ENCODE measurements at places on chromosomes 2 and 18.

DNA sequence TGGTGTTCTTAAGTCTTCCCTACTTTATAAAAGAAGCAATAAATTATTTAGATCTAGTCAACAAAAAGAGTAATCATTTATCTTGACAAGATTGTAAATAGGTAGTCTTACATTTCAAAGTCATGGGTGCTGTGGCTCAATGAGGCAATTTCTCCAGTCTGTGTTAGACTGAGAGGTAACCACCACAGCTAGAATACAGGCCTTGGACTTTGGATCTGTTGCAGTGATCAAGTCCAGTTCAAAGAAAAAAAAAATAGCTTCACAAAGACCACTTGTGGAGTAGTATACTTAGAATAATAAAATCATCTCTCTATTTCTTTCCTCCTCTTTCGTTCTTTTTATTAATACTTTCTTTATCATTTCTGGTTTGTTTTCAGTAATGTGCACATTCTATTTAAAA is 93.1 kb upstream of the FSIP2 start:
- no peak for DNase-seq

- no peak for DNase-seq
Observed at GRCh38 chr18:23151414-23152099, 16.3 kb downstream of the CABLES1 start.

DNA sequence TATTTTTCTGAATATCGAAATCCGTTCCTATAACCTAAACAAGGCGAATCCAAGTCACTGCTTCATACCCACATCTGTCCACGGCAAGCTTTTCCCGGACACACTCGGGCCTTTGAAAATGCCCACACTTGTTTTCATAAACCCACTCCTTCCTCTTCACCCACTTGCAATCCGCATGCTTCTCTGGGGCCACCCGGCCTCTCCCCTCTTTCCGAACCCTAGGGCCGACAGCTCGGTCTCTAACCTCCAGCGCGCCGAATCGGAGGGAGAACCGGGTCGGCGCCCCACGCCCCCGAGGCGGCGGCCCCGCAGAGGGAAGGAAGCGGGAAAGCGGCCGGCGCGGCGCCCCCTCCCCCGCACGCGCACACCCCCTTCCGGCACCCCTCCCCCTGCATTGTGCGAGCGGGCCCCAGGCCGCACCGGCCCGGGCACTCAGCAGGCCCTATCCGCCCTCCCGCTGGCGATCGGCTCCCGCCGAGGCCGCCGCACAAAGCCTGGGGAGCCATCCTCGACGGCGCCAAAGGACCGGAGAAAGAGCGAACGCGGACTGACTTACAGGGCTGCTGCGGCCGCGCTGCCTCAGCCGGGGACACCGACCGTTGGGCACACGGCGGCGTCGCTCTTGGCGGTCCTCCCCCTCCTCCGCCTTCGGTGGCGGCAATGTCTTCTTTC is 467 bp downstream of the PUM2 start:
- peak; percentile 65 for DNase-seq

DNA sequence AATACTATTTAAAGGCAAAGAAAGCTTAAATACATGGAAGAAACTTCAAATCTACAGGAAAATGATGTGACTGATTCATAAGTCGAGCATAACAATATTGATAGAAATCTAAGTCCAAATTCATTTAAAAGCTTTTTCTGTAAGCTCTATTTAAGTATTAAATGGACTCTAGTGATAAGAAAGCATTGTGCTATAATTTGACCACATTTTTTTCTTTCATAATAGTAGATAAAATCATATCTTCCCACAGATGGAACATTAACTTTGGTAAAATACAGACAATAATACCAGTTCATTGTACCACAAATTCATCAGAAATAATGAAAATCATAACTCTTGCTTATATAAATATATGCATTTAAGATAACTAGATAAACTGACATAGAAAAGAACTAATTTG is 366.5 kb downstream of the GALNT13 start:
- no peak for DNase-seq

GRCh38 chr2:151796774-151797173 is 31.4 kb downstream of the ARL5A start:
- no peak for DNase-seq

- DNase-seq = no peak
Observed at GRCh38 chr2:79191816-79192215, 32.3 kb upstream of the REG3A start.

DNA sequence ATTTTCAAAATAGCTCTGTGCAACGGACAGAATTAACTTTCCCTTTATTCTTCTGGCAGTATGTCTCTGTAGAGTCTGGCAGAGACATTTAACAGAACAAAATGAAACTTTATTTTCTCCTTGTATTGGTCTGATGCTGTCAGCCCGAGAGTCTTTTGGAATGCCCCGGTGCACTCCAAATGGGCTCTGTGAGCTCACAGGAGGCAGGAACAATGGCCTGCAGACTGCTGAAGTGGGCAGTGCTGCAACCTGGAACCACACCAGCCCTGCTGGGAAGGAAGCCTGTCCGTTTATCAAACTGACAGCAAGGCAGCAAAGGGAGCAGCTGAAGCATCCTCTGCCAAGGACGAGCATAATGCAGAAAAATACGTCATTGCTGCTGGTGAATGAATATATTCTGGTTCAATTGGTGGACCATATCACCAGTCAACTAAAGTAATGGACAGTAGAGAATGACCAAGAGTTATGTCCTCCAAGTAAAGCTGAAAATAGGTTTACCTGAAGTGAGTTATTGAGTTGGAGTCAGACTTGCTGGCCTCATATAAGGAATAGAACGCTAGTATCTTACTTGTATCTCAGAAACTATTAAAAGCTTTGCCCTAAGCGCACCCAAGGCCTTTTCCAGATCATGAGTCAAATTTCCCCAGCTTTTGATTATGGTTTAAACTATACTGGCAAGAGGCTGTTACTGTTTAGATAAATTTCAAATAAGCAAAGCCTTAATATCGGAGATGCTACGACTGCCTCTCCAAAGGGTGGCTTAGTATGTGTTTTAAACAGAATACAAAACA is 207.6 kb upstream of the TANK start:
- DNase-seq = no peak

DNA sequence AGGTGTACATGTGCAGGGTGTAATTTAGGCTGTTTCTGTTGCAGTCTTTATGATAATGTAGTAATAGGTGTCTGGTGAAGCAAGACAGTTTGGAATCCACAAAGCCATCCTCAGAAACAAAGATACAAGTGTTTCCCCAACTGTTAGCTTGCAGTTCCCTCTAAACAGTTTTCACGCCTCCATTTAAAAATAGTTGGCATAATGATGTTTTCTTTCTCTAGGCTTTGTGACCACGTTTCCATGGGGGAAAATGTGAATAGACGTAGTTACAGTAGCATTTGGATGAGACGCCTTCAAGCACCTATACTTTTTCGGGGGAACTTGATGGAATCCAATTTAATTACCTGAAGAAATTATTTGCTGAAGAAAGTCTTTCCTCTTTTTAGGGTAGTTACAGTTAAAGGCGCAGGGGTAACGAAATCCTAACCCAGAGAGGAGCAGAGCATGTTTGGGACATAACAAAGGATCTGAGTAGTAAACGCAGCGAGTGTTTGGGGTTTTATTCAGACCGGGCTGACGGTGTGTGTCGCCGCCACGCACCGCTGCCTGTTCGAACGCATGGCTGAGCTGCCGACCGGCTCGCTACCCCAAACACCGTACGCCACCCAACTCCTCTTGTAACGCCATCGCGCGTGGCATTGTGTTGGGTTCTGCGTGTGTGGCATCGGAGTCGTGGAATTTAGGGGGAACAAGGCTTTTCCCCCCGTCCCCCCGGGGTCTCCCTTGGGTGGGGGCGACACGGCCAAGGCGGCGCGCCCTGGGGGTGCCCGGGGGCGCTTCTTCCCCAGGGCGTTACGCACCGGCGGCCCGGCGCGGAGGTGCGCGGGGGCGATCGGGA is 681 bp upstream of the NRP2 start:
- DNase-seq = peak; percentile 16

- DNase-seq = no peak
Observed at GRCh38 chr2:239307921-239308613, 92.8 kb downstream of the HDAC4 start.

- DNase-seq = peak; percentile 52
Observed at GRCh38 chr18:77000527-77000926, 132.1 kb downstream of the MBP start.

DNA sequence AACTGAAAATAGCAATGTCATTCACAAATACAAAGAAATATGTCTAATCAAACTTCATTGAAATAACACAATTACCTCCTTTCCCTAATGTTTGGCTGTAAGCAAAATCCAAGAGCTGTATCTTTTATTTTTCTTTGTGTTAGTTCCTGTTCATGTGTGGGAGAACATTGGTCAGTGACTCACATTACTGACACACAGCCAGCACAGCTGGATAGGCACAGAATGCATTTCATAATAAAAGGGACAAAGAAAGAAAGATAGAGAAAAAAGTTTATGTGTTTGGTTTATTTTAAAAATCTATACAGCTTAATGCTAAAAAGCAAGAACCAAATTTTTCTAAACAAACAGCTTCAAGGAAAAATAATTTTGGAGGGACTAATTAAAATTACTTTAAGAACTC is 185.6 kb upstream of the COL3A1 start:
- DNase-seq = no peak

GRCh38 chr2:10054424-10054823 is 11.1 kb downstream of the KLF11 start:
- no peak for DNase-seq

DNA sequence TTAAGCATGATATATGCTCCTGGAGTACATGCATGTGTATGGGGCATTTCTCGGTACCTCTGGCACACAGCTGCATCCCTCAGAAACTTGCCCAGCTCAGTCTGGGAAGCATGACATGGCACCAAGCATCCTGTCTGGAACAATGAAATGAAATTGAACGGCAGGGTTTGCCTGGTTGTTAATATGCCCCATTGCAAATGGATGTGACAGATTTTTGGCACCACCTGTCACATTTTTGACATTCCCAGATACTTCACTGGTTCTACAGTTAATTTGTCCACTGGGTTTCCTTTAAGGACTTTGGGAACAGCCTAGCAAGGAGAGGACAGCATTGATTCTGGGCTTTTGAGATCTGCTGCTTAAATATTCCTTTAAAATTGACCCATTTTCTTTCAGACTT is 305.8 kb downstream of the TSN start:
- DNase-seq = no peak

GRCh38 chr2:8536686-8537561 is 144.9 kb upstream of the ID2 start:
- no peak for DNase-seq

DNA sequence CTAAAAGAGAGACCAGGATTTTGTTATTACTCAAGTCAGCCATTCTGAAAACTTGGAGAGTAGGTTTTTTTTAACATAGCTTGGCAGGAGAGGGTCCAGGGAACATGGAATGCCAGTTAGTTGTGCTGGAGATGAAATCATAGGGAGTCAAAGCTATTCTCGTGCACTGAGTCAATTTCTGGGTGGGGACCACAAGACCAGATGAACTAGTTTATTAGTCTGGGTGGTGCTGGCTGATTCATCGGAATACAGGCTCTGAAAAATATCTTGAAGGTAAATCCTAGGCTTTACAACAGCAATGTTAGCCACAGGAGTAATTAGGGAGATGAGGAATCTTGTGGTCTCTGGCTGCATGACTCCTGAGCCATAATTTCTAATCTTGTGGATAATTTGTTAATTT is 921.4 kb downstream of the TRIB2 start:
- DNase-seq = no peak

- DNase-seq = no peak
Observed at GRCh38 chr2:237012004-237012403, 73.7 kb upstream of the COPS8 start.

DNA sequence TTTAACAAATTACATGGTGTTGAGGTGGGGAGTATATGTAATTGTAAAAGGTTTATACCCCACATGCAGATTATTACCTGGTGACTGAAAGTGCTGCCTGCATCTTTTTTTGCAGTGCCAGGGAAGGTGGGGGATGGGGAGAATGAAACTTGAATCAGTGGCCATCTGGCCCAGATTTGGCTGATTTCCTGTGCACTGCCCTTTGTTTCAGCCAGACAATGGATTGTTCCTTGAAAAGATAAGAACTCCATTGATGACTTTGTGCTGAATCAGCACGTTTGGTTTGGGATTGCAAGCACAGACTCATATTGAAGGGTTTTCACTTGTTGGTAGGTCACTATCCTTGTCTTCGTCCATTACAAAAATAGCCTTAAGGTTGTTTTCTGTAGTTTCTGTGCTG is 20.9 kb downstream of the GREB1L start:
- DNase-seq = no peak

DNA sequence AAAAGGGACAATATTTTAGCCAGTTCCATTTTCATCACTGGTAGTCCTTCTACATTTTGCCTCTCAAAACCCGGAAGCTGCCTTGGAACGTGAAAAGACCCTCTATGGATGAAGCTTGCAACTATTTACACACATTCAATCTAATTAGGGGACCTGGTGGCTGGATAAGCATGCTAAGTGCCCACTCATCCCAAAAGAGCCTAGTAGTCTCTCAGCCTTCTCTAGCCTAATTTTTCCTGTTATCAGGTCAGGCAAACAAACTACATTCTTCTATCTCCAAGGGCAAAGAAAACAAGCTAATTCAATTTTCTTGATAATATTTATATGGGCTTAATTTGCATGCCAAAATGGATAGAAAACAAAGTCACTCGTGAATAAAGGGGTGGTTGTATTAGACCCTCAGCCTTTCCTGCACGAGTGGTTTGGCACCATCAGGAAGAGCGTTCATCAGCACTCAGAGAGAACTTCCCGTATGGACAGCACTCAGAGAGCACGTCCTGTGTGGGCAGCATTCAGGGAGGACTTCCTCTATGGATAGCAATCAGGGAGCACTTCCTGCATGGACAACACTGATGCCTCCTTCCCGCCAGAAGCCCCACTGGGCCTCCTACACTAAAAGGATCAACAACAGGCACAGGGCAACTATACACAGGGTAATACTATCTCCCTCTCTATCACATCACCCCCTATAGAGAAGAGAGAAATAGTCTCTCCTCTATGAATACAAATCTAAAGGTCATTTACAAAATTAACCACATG is 122.2 kb downstream of the RBMS1 start:
- no peak for DNase-seq

DNA sequence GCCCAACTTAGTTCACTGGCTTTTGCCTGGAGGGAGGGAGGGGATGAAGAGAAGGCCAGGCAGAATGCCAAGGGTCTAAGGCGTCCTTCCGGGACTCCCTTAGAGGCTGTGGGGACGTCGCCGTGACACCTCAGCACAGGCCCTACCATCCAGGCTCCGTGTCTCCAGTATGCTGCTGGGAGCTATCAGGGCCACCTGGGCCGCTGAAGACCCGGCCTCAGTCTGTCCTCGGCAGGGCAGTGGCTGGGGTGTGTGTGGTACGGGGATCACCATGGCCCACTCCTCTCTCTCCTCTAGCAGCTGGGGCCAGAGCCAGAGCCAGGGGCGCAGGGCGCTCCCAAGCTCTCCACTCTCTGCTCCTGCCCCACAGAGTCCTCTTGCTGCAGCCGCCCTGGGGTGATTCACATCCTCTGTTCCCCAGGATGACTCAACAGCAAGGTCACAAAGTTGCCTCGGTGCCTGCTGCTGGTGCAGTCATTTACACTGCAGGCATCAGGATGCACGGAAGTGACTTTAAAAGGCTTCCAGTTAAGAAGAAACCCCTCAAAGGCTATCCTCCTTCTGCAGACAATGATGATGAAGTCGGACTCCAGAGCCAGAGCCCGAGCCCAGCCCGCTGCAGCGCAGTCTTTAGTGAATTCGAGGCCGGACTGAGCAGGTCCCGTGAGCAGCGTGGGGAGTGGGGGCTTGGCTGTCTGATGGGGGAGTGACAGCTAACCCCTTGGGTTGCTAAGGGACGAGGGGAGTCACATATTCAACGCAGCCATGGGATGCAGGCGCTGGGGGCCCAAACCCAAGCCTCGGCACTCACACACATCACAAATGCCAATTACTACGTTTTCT is 31.9 kb downstream of the SNORC start:
- no peak for DNase-seq

All from NAMALWA (cell line).